Activated T-cell treated with anti-CD3 and anti-CD28 coated beads for 48 hours (primary cell): ENCODE measurements at places on chromosomes 16 and 17.

DNA sequence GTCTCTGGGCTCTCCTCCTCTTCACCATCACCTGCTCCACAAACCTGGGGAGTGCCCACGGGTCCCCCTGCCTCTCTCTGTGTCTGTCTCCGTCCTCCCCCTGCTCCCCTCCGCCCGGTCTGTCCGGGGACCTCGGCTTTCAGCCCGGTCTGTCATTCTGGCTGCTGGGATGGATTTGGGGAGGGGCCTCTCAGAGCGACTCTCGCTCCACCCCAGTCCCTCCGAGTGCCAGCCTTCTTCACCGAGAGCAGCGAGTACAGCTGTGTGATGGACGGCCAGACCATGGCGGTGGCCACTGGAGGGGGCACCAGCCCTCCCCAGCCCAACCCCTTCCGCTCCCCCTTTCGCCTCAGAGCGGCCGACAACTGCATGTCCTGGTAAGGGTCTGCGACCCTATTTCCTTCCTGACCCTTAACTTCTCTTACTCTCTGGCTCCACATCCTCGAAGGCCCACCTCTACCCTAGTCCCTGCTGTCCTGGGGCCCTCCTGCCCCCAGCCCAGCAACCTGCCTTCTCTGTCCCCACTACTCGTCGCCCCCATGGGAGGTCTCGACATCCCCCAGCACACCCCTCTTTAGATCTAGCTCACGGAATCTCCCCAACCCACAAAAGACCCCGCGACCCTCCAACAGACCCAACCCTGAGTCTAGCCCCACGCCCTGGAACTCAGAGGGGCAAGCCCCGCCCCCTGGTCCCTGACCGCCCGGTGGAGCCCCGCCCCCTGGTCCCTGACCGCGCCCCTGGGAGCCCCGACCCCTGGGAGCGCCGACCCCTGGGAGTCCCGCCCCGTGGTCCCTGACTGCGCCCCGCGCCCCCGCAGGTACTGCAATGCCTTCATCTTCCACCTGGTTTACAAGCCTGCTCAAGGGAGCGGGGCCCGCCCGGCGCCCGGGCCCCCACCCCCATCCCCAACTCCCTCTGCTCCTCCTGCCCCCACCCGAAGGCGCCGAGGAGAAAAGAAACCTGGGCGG, 5.6 kb upstream of the CXCL16 start:
- DNase-seq = no peak

DNA sequence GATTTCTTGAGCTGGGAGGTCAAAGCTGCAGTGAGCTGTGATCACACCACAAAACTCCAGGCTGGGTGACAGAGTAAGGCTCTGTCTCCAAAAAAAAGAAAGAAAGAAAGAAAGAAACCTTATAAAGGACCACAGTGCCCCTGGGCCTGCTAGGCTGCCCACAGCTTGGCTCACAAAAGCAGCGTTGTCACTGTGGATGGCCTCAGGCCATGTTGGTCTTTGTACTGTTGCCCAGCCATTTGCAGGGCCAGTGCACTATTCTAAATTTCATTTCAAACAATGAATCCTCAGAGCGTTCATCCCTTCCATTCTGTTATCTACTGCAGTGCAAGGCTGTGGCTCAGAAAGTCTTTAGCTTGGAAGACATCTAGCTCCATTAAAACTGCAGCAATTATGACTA, 208.4 kb downstream of the SLC39A11 start:
- DNase-seq = no peak

DNA sequence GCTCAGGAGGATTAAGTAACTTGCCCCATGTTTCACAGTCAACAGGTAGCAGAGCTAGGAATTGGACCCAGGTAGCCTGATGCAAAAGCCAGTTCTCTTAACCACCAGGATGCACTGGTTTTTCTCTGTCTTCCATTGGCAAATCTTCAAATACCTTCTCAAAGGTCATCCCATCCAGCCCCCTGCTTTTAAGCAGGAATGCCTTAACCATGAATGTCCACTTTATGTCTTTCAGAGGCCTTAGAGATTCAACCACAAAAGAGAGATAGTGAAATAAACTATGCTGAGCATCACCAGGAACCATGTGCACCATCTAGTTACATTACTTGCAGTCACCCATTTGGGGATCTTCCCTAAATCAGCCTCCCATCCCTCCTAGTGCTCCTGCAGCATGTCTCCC, 94.3 kb downstream of the C17orf67 start:
- no peak for DNase-seq

GRCh38 chr17:82419540-82419939, 1.2 kb upstream of the OGFOD3 start:
- no peak for DNase-seq
